ENCODE measurements at places on chromosomes 12 and 14.

DNA sequence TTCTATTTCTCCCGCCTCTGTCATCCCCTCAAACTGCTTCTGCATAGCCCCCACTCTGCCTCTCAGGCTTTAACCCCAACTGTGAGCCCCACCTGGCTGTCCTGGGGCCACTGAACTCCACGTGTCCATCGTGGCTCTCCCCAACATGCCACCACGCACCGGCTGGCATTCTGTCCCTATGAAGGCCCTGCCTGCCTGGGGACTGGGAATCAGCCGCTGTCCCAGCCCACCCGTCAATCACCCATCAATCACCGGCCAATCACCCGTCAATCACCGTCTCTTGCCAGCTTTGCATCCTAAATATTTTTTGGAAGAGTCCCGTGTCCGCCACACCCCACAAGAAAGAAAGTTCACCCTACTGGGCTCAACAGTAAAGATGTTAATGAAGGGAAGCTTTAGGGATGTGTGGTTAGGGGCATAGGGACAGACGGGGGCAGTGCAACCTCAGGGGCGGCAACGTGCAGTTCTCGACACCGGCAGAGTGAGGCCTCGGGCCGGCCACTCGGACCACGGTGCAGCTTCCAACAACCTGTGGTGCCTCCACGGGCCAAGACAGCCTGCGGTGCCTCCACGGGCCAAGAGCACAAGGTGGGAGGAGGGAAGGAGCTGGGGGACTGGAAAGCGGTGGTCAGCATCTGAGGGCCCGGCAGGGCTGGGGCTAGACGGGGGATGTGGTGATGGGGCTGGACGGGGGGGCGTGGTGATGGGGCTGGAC lies 85.6 kb downstream of the GALNT9 start:
- DNase-seq = no peak

DNA sequence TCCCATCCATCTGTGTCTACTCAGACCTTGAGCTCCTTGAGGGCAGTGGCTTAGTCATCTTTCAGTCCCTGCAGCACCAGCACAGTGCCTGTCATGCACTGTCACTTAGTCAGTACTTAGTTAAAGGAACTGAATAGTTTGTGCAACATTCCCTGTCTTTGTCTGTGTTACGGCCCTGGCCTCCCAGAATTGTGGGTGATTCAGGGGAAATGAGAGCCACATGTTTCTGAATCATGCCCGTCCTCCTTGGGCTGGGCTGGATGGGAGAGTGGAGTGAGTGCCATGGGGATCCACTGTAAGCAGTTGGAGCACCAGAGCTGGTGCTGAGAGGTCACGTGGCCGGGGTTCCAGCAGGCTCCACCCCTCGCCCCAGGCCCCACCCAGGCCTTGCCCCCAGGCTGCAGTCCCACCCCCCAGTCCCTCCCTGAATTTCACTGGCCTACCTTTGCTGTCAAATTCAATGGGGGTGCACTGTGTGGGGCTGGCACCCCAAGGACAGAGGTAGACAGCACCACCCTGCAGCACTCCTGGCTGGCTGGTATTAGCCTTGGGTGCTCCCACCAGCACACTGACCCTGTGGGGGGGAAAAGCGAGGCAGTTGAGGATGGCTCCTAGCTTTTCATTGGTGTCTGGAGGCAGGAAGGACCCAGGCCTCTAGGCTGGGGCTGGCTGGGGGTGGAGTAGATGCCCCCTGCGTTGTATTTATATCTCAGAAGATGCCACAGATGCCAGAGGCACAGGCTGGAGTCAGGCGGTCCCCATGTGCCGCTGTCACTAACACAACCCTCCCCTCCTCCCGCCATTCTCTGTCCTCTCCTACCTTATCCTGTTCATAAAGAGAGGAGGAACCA lies 7.5 kb downstream of the ITGA5 start:
- DNase-seq = peak; percentile 75

- DNase-seq = no peak
Measured at GRCh38 chr12:19440916-19441315, 1.6 kb downstream of the AEBP2 start.

DNA sequence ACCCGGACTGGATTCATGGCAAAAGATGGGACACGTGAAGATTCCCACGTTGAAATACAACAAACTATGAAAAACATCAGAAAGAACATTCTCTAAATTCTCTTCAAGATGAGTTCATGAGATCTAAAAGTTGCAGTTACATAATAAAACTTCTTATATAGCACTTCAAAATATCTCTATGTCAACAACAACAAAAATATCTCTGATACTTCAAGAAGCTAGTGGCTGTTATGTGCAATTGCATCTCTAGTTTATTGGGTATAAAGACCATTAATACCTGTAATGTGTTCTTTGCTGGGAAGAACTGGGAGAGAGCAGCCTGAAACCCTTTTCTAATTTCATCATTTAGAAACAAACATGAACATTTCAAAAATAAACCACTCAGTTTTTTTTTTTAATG lies 69.2 kb upstream of the RGS6 start:
- no peak for DNase-seq

DNA sequence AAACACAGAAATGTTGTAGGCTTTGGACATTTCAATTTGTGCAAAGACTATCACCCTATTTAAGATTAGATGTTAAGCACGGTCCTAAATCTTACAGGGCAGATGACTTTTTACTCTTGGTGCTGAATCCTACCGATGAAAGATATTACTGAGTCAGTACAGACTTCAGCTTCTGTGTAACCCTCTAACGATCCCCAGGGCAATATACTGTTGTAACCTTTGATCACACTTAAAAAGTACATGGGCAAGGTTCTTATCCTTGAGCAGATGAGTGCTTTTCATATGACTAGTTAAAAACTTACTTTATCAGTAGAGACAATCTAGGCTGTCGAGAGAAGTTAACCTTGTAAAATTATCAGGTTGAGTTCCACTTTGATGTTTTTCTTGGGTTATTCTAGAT lies 22.5 kb downstream of the PDE3A start:
- DNase-seq = no peak

DNA sequence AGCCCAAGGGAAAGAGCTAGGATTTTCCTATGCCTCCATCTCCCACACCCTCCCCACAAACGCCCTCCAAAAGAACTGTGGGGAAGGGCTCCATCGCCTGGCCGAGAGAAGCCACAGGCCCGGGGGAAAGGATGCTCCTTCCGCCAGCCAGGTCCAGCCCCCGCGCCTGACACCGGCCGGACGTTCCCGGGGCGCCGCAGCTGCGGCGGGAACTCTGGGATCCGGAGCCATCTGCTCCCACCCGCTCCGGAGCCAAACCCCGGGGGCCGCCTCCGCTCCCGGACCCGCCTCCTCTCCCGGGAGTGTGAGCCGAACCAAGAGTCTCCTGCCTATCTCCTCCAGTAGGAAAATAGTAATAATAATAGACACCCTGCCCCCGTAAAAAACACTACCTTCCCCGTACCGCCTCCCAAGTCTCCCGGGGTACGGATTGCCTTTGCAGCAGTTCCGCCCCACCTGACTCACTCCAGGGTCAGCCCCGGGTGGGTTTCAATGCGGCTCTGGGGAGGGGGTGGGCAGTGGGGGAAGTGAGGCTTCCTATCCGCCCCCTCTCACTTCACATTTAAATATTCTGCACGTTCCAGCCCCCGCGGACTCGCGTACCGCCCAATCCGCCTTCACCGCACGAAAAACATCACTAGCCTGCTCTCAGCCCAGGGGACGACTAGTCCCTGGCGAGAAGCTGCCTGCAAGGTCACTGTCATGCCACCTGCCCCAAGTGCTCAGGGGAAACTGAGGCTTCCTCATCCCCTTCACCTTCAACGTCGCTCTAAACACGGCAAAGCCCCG lies 2.4 kb downstream of the AGAP2 start:
- no peak for DNase-seq

DNA sequence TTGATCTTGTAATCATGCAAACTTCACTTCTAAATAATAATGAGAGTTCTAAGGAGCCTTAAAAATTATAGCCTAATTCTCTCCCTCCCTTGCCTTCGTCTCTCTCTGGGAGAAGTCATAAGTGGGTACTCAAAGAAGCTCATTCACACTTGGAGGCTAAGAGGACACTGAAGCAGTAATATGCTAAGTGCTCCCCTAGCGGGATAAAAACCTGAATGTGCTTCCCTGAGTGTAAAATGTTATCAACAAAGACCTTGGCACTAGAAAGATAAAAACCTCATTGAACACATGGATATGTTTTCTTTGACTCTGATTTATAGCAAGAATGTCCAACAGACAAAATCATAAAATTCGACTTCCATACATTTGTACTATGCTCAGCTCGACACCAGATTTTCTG lies 337.9 kb upstream of the NOVA1 start:
- no peak for DNase-seq
